GM23248 (cell line): ENCODE measurements at places on chromosomes 16 and 17.
A peak's percentile ranks its signal among the peaks of the same experiment; 100 is the strongest.

- no peak for DNase-seq
Measured at GRCh38 chr17:18138065-18138749, 29.7 kb downstream of the MYO15A start.

- DNase-seq = peak; percentile 90
Measured at GRCh38 chr17:45132572-45133463, 503 bp upstream of the PLCD3 start.

- DNase-seq = peak; percentile 89
Measured at GRCh38 chr17:43020789-43021740, 1.1 kb downstream of the VAT1 start.

DNA sequence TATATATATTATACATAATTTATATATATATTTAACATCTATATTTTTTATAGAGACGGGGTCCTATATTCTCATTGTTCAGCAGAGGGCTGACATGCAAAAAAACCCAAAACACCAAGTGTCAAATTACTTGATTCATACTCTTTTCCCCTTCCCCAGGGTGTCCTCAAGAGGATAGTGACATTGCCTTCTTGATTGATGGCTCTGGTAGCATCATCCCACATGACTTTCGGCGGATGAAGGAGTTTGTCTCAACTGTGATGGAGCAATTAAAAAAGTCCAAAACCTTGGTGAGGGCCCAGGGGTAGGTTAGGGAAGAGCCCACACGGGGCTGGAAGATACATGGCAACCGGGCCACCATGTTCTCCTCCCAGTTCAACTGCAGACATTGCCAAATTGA is 11.0 kb downstream of the ITGAM start:
- DNase-seq = no peak

- DNase-seq = no peak
Measured at GRCh38 chr17:2466931-2467330, 44.8 kb downstream of the METTL16 start.

GRCh38 chr17:59026176-59026939 is 80.3 kb downstream of the TRIM37 start:
- DNase-seq = no peak

DNA sequence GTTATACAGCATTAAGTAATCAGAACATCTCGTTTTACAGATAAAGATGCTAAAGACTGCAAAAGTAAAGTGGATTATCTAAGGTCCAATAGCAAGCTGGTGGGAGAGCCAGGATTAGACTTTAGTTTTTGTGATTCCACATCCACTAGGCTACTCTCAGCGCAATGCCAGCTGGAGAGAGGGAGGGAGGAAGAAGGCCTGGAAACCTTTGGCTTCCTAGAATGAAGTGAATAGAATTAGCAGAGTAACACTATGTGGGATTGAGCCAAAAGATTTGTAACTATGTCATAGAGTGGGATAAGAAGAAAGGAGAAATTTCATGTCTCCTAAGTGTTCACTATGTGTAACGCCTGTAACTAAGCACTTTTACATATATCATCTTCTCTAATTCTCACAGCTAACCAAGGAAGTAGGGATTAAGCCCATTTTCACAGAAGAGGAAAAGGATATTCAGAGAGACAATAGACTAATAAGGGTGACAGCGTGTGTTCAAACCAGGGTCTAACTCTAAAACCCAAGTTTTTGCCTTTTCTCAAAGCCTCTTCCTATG is 25.4 kb upstream of the NSRP1 start:
- peak; percentile 29 for DNase-seq

DNA sequence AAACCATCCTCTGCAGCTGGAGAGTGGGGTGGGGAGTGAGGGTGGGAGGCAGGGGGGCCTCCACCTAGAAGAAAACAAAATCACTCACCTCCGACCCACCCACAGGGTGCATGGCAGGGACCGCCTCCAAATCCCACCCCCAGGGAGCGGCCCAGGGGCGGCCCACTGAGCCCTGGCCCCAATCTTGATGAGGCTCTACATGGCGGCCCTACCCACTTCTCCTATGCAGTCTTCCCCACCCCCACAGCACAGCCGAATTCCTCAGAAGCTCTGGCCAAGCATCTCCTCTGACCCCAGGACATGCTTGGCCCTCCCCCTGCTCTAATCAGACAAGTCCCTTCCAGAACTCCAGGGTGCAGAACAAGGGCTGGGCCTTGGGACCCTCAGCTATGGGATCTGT is 18.2 kb upstream of the FASN start:
- no peak for DNase-seq

DNA sequence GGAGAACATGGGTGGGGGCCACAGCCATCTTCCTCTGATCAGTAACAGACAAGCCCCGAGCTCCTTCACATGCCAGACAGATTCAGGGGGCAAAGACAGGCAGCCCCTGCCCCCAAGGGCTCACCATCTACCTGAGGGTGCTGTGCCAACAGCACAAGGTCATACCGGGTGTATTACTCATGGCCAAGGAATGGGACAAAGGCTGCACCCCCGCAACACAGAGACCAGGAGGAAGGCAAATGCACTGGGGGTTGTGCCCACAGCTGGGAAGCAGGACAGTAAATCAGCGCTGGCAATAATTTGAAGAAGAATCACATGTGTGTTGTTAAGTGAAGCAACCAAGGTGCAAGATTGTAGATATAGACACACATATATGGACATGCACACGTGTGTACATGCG is 137.1 kb downstream of the C16orf95 start:
- DNase-seq = no peak

DNA sequence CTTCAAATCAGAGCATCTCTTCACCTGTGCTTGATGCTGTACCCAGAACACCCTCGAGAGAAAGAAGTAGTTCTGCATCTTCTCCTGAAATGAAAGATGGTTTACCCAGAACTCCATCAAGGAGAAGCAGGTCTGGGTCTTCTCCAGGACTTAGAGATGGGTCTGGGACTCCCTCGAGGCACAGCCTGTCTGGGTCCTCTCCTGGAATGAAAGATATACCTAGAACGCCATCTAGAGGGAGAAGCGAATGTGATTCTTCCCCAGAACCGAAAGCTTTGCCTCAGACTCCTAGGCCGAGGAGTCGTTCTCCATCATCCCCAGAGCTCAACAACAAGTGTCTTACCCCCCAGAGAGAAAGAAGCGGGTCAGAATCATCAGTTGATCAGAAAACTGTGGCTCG is 12.3 kb downstream of the SRRM2 start:
- DNase-seq = no peak

- DNase-seq = no peak
Measured at GRCh38 chr17:72838581-72838980, 253.9 kb downstream of the SLC39A11 start.

DNA sequence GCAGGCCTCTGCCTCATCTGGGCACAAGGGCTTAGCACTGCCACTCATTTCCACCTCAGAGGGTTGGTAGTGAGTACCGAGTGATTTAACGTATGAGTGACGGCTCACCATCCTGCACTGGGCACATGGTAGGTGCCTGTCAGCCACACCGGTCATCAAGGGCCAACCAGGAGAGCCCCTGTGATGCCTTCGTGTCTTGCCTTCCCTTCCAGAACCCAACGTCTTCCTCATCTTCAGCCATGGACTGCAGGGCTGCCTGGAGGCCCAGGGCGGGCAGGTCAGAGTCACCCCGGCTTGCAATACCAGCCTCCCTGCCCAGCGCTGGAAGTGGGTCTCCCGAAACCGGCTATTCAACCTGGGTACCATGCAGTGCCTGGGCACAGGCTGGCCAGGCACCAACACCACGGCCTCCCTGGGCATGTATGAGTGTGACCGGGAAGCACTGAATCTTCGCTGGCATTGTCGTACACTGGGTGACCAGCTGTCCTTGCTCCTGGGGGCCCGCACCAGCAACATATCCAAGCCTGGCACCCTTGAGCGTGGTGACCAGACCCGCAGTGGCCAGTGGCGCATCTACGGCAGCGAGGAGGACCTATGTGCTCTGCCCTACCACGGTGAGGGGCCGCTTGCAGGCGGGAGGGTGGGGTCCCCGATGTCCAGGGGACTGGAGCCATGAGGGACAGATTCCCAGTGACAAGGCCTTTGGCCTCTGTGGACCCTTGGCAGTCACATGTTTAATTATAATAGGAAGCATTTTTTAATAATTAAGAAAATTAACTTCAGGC is 37.1 kb downstream of the MRC2 start:
- no peak for DNase-seq

DNA sequence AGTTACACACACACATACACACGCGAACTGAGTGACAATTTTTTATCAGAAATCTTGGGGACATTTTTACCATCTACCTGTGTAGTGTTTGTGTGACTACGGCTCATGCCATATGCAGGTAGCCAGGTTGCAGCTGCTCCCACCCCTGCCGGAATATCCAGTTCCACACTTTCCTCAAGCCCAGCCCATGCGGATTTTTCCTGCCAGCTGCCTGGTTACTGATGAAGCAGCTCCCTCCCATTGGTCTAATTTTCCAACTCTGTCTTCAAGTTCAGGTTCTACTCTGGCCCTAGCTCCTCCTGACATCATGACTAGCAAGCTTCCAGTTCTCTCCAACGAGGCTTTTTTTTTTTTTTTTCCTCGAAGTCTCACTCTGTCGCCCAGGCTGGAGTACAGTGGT is 4.8 kb downstream of the GSG1L2 start:
- DNase-seq = peak; percentile 23

GRCh38 chr16:74094514-74094913 is 202.1 kb upstream of the PSMD7 start:
- no peak for DNase-seq

DNA sequence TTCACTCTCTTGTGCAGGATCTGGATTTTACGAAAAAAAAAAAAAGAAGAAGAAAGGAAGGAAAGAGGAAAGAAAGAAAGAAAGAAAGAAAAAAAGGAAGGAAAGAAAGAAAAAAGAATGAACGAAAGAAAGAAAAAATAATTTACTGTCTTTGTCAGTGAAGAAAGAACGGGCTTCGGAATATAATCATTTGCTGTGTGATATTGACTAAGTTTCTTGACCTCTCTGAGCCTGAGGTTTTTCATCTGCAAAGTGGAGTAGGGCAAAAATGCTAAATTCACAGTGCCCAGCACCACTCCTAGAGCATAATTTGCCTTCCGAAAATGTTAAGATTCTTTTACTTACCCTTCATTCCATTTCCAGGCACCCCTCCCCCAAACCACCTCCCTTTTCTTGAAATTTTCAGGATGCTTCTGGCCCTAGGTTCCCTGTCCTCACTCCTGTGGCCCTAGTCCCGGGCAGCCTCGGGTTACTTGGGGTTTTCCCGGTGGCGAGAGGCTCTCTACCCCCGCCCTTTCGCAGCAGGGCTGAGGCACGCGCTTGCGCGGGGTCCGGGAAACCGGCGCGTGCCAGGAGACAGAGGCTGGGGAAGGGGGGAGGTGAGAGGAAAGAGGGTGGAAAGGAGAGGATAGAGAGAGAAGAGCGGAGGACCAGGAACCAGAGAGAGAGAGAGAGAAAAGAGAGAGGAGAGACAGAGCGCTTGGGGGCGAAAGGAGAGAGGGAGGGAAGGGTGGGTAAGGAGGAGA is at the start of gene CNTNAP1:
TSS of gene CNTNAP1 (plus strand) at position 556 of the 746 bp plus-strand sequence. CDS start 299 bp downstream, outside the sequence.
- peak; percentile 84 for DNase-seq

- no peak for DNase-seq
Measured at GRCh38 chr16:85090873-85091521, 21.3 kb downstream of the CIBAR2 start.

DNA sequence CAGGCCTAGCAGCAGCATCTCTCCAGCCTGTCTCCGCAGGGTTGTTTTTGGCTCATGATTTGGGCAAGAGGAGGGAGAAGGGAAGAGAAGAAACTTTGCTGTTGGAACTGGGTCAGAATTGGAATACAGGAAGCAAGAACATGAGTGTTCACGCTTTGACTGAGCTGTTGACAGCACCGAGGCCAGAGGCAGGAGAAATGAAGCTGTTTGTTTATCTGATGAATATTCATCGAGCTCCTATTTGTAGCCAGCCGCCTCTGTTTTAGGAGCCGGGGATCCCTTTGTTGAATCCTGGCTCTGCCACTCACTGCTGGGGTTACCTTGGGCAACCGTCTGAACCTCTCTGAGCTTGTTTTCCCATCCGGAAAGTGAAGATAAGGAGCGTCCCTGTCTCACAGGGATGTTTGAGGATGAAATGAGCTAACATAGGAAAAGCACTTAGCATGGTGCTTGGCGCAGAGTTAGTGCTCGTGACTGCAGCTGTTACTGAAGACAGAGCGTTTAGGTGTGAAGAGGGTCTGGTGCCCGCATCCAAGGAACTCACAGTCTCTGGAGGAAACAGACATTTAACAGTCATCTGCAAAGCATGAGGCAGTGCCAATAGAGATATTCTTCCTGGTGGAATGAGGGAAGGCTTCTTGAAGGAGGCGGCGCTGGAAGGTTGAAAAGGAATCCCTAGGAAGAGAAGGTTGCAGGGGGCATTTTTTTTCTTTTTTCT is 29.2 kb downstream of the RAP1GAP2 start:
- no peak for DNase-seq

GRCh38 chr17:65584604-65585521 is 23.4 kb upstream of the AXIN2 start:
- DNase-seq = peak; percentile 41

- DNase-seq = peak; percentile 12
Measured at GRCh38 chr17:18362698-18363100, 651 bp downstream of the SHMT1 start.

DNA sequence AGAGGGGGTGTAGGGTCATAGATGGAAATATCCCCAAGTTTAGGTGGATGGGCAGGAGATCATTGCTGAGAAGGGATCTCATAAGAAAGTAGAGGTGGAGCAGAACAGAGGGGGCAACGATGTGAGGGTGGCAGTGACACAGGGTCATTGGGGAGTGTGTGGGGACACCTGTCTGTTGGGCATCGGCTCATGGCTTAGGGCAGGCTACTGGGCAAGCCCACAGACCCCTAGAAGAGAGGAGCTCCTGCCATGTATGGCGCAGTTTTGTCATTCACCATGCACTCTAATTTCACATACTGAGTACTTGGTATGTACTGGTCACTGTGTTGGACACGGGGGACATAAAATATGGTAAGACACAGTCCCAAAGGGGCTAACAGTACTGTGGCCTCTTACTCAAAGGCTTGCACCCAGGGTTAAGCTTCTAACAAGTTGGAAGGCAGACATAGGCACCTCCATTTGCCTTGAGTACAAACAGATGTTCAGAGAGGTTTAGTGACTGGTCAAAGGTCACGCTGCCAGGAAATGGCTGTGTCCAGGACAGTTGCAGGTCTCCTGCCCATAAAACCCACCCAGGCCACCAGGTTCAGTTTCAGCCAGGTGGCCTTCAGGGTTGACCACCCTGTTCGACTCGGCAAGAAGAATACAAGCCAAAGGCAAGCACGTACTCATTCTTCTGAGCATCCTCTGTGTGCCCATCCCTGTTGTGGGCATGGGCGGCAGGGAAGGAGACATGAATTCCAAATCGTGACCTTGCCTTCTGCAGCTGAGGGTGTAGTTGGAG is 580.2 kb downstream of the KCNJ18 start:
- no peak for DNase-seq

DNA sequence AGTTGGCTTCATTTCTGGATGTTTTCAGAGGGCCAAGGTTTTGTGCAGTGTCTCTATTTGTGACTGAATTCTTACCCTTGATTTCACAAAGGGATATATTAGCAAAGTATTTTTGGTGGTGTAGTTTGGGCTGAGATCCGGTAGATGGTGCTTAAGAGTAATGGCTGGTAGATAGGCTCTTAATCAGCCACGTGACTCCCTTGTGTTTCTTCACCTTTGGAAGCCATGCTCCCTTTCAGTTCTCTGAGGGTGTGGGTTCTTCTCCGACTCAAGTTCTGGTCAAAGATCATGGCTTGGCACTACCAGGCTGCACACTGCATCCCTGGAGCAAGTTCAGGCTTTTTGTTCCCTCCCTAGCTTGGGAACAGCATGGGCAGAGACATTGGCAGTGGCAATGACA is 887.3 kb downstream of the CDH8 start:
- no peak for DNase-seq

- no peak for DNase-seq
Measured at GRCh38 chr17:57761887-57762286, 16.8 kb upstream of the CCDC182 start.
